ENCODE measurements at places on chromosomes 5 and 9.

GRCh38 chr5:68862560-68862959, 231.3 kb upstream of the SLC30A5 start:
- DNase-seq, result no peak

GRCh38 chr5:56145511-56145910, 87.6 kb downstream of the ANKRD55 start:
- no peak for DNase-seq

DNA sequence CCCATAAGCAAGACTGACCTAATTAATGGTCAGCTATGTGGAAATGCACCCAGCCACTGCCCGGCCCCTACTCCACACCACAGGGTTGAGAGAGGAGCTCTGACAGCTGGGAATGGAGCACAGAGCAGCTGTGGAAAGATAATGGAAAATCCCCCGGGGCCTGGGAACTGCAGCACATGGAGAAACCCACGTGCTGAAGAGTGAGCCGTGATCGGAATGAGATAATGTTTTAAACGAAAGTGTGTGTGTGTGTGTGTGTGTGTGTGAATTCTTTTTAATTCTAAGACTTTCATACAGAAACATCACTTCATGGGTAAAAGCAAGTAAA, 13.1 kb upstream of the SLC12A7 start:
- no peak for DNase-seq

DNA sequence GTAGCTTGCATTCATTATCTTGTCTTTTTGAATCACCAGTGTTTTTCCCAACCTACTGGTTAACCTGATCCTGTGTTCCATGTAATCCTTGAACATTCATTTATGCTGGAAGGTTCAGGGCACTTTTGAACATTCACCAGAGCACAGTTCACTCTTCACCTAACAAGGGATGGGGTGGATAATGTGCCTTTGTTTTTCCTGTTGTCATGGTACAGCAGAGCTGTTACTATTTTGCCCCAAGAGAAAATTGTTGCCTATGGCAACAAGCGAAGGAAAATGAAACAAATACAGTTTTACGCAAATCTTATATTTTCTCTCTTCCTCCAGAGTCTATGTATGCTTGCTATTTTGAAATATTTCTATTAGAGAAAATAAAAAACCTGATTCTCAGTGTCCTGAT, 60.3 kb upstream of the RIOK2 start:
- no peak for DNase-seq

GRCh38 chr5:130514984-130515690, 610.9 kb downstream of the CHSY3 start:
- no peak for DNase-seq

DNA sequence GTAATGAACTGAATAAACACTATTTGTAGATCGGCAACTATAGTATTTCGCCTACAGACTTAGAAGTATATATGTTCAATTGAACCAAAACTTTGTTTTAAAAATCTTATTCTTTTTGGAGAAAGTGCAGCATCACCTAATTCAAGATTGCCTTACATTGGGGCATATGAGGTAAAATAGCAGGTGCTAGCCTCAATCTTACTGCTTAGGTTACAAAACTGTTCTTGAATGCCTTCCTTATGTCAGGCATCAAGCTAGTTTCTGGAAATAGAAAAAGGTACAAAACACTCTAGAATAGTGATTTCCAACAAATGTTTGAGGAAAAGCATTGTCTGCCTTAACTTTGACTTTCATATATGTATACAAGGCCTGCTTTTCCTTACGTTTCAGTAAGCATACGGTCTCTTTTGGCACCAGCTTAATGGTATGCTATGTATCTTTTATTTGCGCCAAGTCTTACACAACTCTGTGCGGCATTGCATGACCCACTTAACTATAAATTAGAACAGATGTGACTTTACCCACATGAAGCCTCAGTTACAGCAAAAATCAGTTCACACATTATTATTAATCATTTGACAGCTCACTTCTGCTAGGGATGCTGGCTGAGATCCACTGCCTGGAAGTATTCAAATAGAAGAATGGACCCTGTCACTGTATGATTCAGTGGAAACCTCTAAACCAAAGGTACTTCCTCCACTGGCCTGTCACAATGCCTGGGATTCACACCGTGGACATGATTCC, 174.1 kb downstream of the PRELID2 start:
- DNase-seq, result no peak

DNA sequence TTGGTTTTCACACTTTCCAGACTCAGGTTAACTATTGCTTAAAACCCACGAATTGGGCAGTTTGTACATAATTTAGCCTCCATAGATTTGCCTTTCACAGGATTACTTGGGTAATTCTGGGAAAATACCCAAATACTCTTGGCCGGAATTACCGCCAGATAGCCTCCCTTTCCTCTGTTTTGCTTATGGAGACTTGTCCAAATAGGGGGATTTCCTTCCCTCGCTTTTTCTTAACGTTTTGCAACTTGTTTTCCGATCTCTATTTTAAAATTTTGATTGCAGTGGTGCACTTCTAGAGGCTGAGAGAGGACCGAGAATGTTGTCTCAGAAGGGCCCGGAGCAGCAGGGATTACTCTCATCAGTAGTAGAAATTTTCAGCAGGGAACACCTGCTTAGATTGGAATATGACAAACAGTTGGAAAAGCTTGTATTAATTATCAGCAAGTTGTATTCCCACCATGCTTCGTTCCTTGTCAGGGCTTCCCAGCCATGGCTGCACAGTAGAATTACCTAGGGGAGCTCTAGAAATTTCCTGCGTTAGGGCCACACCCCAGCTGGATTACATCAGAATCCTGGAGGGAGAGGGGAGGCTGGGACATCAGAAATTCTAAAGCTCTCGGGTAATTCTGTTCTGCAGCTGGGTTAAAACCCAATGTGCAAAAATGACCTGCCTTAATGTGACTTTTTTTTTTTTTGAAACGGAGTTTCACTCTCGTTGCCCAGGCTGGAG, 329.1 kb downstream of the SH3GL2 start:
- DNase-seq, result no peak

DNA sequence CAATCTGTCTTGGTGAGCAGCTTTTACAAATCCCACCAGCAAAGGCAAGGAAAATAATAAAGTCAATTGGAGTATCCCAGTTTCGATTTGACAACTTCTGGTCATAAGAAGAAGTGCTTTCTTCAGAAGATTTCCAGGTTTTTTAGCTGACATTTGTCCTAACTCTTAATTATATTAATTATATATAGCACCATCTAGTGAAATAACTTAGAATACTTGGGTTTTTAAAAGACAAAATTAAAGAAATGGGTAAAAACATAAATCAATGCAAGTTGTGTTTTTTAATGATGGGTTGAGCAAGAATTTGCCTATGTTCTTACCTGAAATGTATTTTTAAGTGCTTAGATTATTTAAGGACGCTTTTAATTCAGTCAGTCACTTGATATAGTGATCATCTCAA, 421.8 kb downstream of the ACTL7B start:
- no peak for DNase-seq

Data from stimulated activated CD8-positive, alpha-beta memory T cell treated with anti-CD3 and anti-CD28 coated beads, Interleukin-4, amount 100 ng/mL, for 24 hours (primary cell).